ENCODE measurements at places on chromosomes 6 and 20.

- no peak for DNase-seq
Observed at GRCh38 chr6:112231594-112232060, 22.7 kb downstream of the LAMA4 start.

DNA sequence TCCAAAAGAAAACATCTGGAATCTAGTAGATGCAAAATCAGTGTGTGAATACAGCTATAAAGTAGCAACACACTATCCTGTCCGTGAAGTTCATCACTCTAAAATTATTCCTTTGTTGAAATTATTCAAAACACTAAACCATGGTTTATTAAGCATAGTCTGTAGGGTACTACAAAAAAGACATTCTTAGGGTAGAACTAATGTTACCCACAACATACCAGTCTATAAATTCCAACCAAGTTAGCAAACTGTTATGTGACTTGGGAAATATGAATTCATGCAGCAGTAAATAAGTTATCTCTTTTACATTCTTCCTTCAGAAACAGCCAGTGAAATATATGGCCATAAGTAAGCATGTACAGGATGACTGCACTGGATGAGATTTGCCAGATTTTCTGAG lies 580.3 kb upstream of the ADGRB3 start:
- no peak for DNase-seq

- DNase-seq, result no peak
Observed at GRCh38 chr6:45946887-45947286, 68.8 kb downstream of the CLIC5 start.

DNA sequence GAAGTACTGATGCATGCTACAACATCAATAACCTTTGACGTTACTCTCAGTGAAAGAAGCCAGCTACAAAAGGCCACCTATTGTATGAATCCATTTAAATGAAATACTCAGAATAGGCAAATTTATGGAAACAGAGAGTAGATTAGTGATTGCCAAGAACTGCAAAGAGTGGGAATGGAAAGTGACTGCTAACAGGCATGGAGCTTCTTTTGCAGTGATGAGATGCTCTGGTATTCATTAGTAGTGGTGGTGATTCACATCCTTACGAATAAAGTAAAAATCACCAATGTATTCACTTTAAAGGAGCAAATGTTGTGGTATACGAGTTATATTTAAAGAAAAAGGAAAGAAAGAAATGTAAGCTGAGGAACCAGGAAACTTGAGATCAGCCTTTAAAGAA lies 126.8 kb upstream of the SAMD5 start:
- no peak for DNase-seq

DNA sequence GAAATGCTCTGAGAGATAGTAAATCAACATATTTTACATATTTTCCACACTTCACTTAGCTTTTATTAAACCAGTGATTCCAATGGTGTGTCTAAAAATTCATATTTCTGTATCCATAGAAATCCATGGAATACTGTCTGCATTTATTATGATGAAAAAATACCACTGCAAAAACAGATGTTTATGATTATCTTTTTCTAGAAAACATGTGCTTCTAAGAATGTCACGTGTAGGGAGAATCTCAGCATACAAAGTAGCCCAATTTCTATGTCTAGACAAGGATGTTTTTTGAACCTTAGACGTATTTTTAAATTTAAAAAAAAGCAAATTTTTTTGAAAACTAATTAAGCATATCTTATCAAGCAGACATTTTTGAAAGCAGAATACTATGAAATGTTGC lies 622.4 kb downstream of the TENT5A start:
- no peak for DNase-seq
